ENCODE measurements at places on chromosomes 5 and 9.

GRCh38 chr9:110115826-110116542 lies 92.0 kb downstream of the C9orf152 start:
- no peak for DNase-seq

DNA sequence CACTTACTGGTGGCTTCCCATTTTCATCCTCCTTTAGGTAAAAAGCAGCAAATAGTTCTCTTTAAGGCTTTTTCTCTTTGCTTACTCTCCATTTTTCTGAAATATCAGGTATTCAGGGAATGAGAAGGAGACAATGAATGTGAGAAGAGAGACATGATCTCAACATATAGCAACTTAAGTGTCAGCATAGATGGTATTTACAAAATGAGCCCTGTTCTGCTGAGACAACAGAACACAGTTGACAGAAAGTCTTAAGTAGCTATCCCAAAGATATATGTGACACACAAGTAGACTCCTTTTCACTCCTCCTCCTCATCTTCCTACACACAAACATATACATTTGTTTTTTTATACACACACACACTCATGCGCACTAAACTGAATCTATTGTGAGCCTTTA lies 649.3 kb upstream of the WWC1 start:
- no peak for DNase-seq

GRCh38 chr9:2047916-2048315 lies 32.8 kb downstream of the SMARCA2 start:
- DNase-seq, result no peak

- DNase-seq, result no peak
Measured at GRCh38 chr5:92421942-92422341, 1038.8 kb upstream of the ARRDC3 start.

- peak; percentile 33 for DNase-seq
Measured at GRCh38 chr5:67047160-67047559, 149.4 kb downstream of the CD180 start.

- no peak for DNase-seq
Measured at GRCh38 chr5:41770799-41771198, 99.4 kb downstream of the OXCT1 start.

GRCh38 chr5:116872986-116873385 lies 298.4 kb upstream of the SEMA6A start:
- DNase-seq, result no peak

DNA sequence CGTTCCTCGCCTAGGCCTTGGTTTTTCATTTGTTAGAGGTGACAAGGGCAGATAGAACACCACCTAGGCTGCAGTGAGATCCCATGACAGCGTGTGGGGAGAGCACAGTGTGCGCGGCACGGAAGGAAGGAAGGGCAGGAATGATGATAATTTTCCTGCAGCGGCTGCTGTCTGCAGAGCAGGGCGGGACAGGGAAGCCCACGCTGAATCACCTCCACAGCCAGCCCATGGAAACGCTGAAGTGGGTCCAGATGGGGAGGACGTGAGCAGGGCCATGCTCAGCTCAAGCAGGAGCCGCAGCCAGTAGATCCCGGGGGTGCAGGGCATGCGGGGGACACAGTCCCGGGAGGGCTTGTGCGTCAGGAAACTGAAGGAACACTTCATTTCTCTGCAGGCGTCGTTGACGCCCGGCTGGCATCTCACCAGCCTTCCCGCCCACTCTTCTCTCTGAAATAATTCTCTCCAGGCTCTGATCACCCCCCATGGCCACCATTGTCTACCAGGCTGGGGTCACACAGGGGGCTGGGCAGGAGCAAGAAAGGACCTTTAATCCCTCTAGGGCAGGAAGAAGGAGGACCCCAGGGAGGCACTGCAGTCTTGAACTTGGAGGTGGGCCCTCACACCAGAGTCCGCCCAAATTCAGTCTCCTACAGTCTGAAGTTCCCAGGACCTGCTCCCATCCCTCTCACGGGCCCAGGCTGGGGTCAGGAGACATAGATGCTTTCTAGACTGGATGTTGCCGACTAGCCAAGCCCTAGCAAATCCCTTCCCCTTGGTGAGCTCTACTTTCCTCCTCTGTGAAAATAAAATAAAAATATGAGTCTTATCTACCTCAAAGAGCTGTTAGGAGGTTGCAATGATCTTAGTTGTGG lies 20.9 kb upstream of the SYNPO start:
- DNase-seq, result no peak

DNA sequence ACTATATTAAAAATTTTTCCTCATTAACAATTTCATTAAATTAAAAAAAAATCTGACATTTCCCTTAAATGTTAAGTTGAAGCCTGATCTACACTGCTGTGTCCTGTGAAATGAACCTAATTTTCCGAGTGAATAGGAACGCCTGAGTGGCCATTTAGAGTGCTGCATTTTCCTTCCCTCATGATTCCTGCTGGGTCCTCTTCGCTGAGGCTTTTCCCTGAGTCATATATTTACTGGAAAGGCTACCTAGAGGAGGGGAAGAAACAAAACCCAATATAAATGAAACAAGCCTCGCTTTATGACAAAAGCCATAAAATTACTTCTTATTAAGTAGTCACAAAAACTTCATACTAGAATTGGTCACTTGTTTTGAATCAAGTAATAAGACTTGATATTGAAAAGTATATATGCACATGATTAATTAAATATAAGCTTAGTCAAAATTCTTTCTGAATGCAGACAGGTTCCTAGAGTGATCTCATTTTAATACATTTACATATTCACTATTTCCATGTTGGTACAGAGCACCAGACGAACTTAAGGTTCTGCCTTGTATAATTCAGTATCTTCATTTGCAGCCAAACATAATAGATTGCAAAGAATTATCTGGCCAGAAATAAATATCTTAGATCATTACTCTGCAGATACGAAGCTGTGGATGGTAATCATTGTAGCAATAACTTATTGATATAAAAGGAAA lies 6.3 kb upstream of the ISCA1 start:
- DNase-seq, result no peak

DNA sequence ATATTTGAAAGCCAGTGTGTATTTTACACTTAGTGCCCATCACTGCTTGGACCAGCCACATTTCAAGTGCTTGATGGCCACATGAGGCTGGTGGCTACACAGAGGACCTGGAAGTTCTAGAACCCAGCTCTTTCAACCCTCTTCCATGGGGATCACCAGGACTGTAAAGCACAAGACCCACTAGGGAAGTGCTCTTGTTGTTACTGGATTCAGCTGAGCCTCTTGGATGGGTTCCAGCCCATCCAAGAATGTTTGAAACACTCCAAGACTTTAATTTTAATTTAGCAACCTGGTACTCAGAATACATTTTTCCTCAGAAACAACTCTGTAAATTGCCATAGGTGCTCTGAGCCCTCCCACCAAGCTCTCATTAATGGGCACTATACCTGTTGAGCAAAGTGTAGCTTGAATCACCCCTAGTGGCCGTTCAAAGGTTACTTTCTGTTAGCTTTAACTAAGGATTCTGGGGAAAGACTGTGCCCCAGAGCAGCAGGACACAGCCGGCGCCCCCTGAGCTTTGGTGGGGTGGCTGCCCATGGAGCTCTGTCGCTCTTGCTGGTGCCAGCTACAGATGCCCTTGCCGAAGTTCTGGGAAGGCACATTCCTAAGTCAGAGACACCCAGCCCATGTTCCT lies 212.4 kb downstream of the HSD17B3 start:
- DNase-seq, result no peak

GRCh38 chr9:93262537-93263310 lies 78.8 kb downstream of the WNK2 start:
- DNase-seq, result peak; percentile 65

GRCh38 chr5:57082441-57083067 lies 91.3 kb upstream of the GPBP1 start:
- DNase-seq, result no peak

DNA sequence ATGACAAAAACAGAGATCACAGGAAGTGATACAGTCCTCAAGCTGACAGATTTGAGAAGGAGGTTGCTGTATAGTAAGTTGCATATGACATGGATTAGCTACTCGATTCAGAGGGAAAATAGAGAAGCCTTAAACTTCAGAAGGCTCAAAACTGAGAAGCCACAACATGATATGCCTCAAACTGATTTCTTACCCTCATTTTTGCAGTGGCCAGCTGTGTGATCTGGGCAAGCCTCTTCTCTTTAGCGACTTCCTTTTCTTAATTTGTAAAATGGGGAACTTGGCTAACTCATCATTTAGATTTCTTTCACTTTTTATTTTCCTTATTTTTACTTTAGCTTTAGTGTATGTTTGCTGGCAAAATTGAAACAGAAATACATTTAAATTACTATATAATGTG lies 421.1 kb downstream of the KIF4B start:
- DNase-seq, result no peak

Data from thyroid gland (tissue), 4 donors.